ENCODE measurements at places on chromosomes 11 and 22.

DNA sequence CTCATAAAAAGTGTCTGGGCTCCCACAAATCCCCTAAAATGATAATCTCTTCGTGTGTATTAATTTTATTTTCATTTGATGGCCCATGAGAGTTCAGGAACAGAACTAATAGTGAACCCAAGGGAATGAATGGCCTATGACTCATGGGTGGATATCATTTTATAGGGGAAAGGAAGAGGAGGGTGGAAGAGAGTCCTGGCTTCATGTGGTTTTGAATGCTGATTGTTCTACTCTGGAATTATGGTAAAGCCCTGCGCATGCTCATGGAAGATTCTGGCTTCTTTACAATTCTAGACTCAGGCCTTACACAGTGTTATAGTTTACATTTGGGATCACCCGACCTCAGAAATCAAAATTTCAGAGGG lies 35.2 kb downstream of the MAML2 start:
- DNase-seq, result peak; percentile 96

DNA sequence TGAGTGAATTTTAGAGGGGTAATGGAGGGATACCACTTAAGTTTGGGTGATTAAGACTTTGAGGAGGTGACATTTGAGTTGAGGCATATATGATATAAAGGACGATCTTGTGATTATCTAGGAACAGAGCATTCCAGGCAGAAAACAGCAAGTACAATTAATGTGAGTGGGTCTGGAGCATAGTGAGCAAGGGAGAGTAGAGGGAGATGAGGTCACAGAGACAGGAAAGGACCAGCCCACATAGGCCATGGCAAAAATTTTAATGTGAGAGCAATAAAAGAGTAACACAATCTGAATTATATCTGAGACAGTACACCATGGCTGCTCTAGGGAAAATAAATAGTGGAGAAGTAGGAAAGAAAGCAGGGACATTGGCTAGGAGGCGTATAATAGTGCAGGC lies 14.5 kb upstream of the HSPA8 start:
- DNase-seq, result no peak

GRCh38 chr11:61273178-61274078 lies 21.7 kb downstream of the VWCE start:
- DNase-seq, result no peak

- DNase-seq, result no peak
These were observed 193.6 kb downstream of the CWF19L2 start for GRCh38 chr11:107263844-107264563.

DNA sequence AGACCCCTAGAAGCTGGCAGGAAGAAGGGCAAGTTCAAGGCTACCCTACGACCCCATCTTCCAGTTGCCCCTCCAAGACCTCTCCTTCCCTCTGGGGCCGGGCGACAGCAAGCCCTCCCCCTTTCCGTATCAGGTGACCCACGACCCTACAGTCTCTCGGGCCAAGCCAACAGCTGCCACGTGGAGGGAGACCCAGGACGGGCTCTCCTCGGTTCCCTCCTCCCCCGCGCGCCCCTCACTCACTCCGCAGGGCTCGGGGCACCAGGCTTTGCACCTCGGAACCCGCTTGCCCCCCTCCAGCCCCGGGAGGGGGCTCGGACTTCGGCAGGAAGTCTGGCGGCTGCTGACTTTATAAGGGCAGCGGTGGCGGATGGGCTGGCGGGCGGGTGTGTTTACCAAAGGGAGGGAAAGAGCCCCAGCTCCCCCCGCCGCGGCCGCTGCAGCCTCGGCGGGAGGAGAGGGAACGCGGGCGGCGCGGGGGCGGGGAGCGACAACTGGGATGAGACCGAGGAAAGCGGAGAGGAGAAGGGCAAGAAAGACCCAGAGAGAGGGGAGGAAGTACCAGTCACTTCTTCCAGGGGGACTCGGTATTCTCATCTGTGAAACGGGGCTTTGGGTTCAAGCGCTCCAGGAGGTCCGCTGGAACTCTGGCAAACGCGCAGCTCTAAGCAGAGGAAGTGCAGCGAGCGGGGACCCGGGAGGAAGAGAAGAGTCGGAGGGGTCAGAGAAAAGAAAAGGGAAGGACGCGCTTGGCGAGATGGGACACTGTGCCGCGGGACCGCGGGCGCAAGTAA lies 767 bp downstream of the SLC43A1 start:
- peak; percentile 57 for DNase-seq

GRCh38 chr11:104329078-104329665 lies 165.2 kb upstream of the PDGFD start:
- no peak for DNase-seq

- no peak for DNase-seq
These were observed 20.1 kb downstream of the FGF3 start for GRCh38 chr11:69799097-69799496.

DNA sequence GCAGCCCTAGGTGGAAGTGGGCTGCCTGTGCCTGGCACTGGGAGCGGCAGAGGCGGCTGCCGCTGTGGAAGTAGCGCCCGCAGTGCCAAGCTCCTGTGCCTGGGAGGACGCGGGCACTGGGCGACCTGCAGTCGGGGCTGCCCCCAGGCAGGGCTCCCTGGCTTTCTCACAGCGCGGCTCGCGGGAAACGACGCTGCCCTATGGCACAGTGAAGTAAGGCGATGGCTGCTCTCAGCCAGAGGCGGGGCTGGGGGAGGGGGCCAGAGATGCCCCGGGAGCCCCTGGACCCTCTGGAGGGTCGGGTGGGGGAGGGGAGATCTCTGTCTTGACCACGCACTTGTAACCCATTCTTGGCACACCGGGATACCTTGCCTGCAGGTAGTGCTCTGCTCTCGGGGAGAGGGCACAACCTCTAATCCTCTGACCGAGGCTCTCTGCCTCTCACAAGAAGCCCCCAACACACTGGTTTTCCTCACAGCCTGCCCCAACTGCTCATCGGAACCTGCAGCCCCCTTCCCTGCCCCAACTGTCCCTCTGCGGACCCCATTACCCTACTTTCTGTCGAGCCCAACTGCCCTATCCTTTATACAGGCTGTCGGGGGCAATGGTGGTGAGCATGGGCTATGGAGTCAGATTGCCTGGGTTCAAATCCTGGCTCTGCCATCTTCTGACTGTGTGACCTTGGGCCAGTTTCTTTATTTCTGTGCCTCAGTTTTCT lies 32.2 kb upstream of the TRIM29 start:
- DNase-seq, result no peak

GRCh38 chr11:95711945-95712221 lies 77.7 kb downstream of the FAM76B start:
- DNase-seq, result no peak

DNA sequence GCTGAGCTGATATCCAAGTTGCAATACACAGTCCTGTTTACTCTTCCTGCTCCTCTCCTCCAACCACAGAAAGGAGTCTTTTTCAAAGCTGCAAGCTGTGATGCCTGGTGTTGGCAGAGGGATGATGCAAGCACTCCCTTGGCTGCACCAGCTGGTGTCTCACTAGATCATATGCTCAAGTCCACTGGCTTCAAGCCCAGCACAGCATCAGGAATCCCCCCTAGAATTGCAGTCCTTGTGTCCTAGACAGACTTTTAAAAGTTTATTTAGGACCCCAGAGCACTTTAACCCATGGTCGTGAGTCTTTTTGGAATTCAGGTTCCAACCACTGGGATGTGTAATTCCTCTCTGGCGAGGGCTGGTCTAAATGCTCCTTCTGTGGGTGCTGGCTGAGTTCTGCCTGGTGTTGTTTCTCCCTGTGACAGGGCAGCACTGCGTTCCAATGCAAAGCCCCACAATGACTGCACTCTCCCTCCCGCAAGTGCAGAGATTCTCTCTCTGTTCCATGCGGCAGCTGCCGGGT lies 1.9 kb upstream of the HEPN1 start:
- DNase-seq, result no peak

DNA sequence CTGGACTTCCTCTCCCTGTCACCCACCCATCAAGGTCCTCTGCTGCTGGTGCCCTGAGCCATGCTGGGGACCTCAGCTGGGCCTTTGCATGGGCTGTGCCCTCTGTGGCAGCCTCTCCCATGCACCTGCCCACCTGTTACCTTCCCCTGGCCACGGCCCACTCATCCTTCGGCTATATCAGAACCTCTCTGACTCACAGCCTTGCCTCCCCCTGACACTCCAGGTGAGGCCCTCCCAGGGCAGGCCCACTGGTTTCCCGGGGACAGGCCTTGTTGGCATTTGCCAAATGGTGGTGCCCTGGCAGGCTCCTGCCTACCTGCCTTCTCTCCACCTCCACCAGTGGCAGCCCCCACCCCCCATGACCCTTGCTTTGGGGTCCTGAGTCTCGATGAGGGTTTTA lies 73.7 kb upstream of the PRR5 start:
- DNase-seq, result no peak

GRCh38 chr22:30193031-30193775 lies 53.4 kb downstream of the LIF start:
- no peak for DNase-seq

DNA sequence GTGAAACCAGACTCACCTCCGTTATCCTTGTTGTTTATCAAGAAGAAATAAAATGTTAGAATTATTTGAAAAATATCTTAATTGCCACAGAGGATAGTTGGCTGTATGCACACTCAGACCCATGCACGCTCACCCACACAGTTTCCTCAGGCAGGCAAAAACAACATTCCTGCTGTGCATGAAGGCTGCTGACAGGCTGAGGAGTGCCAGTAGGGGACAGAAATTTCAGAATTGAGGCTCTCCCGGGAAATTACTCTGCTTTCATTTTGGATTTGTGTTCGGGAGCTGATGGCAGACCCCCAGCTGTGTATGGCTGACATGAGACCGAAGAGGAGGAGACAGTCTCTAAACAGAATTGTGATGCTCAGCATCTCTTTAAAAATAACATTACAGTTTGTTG lies 87.5 kb downstream of the AMOTL1 start:
- no peak for DNase-seq

- peak; percentile 32 for DNase-seq
These were observed 46.9 kb downstream of the DDX6 start for GRCh38 chr11:118744046-118744445.

DNA sequence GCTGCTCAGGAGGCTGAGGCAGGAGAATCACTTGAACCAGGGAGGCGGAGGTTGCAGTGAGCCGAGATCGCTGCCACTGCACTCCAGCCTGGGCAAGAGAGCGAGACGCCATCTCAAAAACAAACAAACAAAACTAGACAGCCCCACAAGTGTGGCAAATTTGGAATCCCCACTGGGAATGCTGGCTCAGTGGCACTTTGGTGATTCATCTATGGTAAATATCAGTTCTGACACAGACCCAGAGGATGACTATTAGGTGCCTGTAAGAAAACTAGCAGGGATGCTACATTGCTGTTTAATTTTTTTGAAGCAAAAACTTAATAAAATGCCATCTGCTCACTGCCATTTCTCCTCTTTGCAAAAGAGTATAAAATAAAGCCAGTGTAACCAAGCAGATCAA lies 107.9 kb downstream of the NAT10 start:
- peak; percentile 49 for DNase-seq

DNA sequence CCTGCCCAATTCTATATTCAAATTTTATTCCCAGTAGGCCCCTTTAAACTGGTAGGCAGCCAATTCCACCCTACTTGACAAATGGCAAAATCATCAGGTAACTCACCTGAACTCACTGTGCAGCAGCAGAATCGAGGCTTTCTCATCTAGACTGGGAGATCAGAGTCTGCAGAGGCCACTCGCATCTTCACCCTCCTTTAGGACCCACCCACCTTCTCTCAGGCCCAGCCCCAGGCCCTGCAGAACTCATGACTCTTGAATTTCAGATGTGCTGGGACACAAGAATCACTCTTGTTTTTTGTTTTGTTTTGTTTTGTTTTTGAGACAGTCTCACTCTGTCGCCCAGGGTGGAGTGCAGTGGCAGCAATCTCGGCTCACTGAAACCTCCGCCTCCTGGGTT lies 38.8 kb downstream of the MICAL3 start:
- no peak for DNase-seq

DNA sequence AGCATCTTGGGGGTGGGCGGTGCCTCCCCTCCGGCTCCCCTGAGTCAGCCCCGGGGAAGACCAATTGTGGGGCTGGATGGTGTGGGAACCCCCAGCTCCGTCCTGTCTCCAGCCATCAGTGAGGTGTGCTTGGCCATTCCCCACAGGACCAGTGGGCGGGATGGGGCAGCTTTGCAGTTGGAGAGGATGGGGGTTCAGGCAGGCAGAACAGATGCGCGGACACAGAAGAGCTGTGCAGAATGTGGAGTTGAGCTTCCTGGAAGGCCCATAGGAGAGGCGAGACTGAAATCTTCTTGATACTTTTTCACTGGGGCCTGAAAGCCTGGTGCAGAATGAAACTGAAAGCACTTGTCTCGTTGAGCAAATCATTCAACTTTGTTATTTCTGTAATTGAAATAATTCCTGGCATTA lies 23.8 kb downstream of the PARVB start:
- DNase-seq, result no peak

- DNase-seq, result no peak
These were observed 11.0 kb downstream of the RHBDD3 start for GRCh38 chr22:29256606-29257325.

DNA sequence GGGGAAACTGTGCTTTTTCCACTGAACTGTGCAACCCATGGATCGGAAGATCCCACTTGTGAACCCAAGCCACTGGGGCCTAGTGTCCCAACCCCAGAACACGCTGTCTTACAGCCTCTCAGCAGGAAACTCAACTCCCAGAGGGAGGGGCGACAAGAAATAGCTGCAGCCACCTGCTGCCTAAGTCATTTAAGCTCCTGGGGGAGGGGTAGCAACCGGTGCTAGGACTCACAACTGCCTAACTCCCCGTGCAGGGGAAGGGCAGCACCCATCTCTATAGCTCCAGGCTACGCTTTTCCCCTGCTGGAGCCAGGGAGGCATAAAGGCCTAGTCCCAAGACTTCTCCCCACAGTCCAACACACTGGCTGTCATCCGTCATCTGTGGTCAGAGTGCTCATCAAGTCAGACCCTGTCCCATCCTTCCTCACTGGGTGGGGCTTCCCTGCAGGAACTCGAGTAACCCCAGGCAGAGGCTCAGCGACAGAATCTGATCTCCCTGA lies 363.0 kb downstream of the LUZP2 start:
- no peak for DNase-seq

DNA sequence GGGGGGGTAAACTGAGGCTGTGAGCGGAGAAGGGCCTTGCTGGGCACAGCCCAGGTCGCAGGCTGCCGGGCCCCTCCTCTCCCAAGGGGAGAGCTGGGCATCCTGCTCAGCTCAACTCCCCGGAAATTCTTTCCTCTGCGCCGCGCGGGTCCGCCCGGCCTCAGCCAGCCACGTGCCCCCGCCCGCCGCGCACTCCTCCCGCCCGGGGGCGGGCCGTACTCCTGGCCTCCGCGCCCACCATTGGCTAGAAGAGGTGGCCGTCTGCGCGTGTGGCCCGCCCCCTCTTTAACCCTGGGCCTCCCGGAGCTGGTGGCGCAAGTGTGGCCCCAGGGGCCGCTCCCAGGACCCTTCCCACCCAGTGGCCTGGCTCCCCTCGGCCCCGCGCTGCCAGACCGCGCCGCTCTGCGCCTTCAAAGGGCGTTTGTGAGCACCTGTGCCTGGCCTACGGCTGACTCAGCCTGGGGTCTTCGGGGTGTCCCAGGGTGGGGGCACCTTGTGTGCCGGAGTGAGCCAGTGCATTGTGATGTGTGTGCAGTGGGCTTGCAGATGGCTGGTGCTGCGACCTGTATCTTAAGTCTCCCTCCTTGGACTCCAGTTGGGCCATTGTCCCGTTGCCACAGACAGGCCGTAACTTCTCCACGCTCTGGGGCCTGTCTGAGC lies 2.0 kb downstream of the MRGPRF start:
- peak; percentile 91 for DNase-seq

- no peak for DNase-seq
These were observed 220.7 kb downstream of the TENM4 start for GRCh38 chr11:79220171-79220570.

- DNase-seq, result no peak
These were observed 125.0 kb downstream of the RASSF10 start for GRCh38 chr11:13134066-13134465.
